Posterior vena cava (tissue), 2 donors: ENCODE measurements at places on chromosomes 7 and 10. TPM values are rescaled to one million over a fixed set of nuclear protein-coding genes. Genes with fewer than 3 reads are reported as not detected.

The SLC13A4 gene
- total RNA-seq, result not detected

The CCM2 gene
- total RNA-seq, result 36.9 TPM

The FASTK gene
- 56.3 TPM for total RNA-seq

The ARMH3 gene
- 22.3 TPM for total RNA-seq

The MRLN gene
- not detected for total RNA-seq

The ZNF736 gene
- total RNA-seq, result 15.7 TPM

The FZD8 gene
- total RNA-seq, result 9.5 TPM

The GDF10 gene
- 1.5 TPM for total RNA-seq

The FZD1 gene
- total RNA-seq, result 17.7 TPM

The PAX4 gene
- total RNA-seq, result not detected

The FOXI2 gene
- total RNA-seq, result 0.14 TPM

The NUTM2B gene
- total RNA-seq, result not detected

The OR2A1 gene
- total RNA-seq, result not detected
